ENCODE measurements at places on chromosomes 13 and 19.
A peak's percentile ranks its signal among the peaks of the same experiment; 100 is the strongest.

- peak; percentile 23 for DNase-seq
These were observed 2101.7 kb upstream of the PCDH20 start for GRCh38 chr13:63517371-63517770.

GRCh38 chr13:94020833-94021232 lies 458.6 kb downstream of the DCT start:
- DNase-seq: no peak

GRCh38 chr19:10517361-10517759 lies at the start of gene S1PR5:
S1PR5 (minus strand) TSS chr19:10517447; CDS start chr19:10515011, 2,436 bp downstream.
- DNase-seq: no peak

- DNase-seq: no peak
These were observed 7.5 kb upstream of the ZNF350 start for GRCh38 chr19:51994048-51994644.

DNA sequence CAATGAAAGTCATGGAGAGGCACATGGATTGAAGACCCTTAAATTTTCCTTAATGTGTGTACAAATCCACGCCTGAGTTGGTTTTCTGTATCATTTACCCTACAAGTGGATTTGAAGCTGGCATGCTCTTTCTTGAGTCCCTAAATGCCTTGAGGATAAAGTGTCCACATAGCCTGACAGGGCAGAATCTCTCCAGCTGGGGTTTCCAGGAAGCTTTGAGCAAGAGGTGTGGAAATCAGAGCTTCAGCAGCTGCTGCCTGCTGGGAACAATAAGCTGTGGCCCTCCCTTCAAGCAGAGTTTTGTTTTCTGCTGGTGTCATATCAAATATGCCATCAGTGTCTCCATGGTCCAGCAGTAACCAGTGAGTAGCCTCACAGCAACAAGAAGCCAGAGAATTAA lies 120.3 kb upstream of the SERTM1 start:
- no peak for DNase-seq

GRCh38 chr19:35693835-35694599 lies 10.3 kb upstream of the ZBTB32 start:
- DNase-seq: peak; percentile 56

- DNase-seq: no peak
These were observed 9.4 kb downstream of the FOSB start for GRCh38 chr19:45477186-45477585.

DNA sequence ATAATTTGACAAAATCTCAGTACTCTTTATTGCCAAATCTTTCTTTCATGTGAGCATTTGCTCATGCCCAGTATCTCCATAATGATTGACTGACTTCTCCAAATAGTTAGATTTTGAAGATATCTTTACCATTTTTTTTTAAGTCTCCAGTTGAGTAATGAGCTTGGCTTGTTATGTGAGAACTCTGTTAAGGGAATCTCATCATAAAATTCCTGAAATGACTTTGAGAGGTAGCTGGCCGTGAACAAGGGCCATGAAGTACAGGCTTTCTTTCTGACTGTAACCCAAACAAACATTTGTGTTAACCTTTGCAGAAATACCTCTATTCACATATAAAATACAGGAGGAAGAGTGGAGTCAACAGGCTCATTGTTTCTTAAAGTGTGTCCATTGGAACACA lies 449.7 kb downstream of the IRS2 start:
- DNase-seq: no peak

GRCh38 chr19:15532779-15533521 lies 24.6 kb downstream of the CYP4F22 start:
- no peak for DNase-seq

DNA sequence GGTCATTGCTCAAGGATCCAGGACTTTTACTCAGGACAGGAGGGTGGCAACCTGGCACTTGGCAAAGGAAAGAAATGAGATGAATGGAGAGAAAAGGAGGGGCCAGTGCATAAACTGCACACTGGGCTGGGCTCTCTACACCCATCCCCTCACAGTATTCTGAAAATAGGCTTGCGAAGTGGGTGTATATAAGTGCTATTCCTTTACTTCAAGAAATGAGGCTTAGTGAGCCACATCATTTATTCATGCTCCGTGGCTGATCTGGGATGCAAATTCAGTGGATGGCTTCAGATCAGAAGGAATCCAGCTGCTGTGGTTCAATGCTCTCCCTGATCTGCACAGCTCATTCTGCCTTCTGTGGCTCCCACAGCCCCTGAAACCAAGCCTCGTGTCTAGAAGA lies 297.7 kb downstream of the UQCRFS1 start:
- no peak for DNase-seq

DNA sequence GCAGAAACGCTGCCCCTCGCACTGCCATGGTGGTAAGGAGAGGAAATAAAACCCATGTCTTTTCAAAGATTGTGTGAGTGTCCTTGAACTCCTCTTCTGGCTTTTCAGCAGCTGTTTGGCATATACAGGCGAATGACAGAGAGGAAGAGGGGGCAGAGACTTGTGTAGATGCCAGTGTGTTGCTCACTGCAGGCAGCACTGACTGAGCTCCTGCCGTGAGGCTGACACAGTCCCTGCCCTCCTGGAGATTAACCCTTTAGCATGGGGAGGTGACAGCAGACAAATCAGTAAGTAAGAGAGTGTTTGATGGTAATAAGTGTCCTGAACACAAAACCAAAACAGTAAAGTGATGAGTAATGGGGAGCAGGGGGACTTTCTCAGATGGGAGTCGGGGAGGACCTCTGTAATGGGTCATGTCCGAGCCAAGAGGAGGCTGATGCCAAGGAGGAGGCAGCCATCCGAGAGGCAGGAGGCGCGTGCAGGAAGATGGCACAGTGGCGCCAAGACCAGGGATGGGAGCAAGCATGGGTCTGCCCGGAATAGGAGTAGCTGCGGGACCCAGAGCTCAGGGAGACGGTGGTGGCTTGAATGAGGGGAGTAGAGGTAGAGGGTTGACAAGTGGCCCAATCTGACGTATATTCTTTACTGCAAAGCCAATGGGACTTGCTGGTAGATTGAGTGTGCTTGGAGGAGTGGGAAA lies 182.2 kb downstream of the FOXO1 start:
- DNase-seq: no peak

DNA sequence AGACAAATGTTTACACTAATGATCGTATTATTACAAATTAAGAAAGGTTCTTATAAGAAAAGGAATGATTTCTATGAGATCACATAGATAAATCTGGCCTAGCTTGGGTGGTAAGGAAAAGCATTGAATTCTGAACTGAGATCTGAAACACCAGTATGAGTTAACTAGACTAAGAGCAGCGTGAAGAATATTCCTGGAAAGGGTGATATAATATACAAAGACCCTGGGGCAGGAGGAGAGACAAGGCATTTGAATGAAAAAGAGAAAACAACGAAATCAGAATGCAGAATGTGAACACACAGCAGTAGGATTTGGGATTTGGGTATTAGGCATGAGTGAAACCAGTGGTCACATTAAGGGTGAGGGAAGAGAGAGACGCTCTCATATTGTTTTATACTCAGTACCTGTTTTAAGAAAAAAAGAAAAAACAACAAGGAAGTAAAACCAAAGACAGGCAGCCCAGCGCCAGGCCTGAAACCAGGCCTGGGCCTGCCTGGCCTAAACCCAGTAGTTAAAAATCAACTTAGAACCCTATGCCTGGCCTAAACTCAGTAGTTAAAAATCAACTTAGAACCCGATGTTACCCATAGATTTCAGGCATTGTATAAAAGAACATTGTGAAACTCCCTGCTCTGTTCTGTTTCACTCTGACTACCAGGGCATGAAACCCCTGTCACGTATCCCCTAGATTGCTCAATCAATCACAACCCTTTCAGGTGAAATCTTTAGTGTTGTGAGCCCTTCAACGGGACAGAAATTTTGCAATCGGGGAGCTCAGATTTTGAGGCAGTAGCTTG lies 287.1 kb downstream of the ITGBL1 start:
- no peak for DNase-seq

DNA sequence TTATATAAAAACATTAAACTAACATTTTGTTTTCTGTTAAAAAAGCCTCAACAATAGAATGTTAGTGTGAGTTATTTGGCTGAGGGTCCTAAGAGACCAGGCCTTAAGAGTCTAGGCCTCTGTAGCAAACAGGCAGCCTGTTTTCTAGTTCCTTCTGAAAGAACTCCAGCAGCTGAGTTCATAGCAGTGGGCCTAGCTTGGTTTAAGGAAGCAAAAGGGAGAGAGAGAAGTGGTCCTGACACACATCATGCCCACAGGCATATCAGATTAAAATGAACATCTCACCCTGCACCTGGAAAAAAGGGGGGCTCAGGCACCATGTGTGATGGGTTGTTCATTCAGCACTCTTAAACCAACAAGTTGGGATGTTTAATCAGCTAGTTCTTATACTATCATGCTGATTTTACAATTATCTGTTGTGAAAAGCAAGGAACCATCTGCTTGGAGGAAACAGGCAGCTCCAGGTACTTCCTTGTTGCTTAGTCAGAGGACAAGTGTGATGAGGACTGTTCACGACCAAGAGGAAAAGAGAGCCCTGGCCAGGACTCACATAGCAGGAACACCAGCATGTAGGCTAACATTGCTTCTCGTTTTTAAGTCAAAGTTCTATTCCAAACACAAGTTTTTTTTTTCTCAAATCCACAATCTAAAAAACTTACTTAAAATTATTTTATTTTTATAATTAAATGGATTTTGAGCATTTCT lies 81.3 kb upstream of the FRY start:
- DNase-seq: no peak

- no peak for DNase-seq
These were observed 2.8 kb downstream of the GFY start for GRCh38 chr19:49427855-49428546.

- DNase-seq: no peak
These were observed 80.1 kb downstream of the PTPRS start for GRCh38 chr19:5260381-5260967.

DNA sequence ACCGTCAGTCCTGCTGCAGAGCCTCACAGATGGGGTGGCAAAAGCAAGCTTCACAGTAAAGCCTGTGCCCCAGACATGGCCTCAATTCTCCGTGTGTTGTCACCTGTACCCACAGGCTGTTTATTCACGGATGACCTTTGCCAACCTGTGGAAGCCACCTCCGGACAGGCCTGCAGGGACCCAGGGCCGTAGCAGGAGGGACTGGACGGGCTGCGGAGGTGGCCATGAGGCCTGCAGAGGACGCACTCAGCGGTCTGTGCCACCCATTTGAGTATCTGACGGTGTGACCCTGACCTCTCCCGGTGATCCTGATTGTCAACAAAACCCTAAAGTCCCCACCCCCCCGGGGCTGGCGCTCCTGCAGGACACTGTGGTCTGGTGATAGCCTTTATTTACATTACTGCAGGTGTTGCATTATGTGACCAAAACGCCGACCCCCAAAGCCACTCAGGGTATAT lies 7.8 kb upstream of the KLF16 start:
- DNase-seq: no peak

- no peak for DNase-seq
These were observed 8.6 kb downstream of the ISOC2 start for GRCh38 chr19:55452749-55453346.

DNA sequence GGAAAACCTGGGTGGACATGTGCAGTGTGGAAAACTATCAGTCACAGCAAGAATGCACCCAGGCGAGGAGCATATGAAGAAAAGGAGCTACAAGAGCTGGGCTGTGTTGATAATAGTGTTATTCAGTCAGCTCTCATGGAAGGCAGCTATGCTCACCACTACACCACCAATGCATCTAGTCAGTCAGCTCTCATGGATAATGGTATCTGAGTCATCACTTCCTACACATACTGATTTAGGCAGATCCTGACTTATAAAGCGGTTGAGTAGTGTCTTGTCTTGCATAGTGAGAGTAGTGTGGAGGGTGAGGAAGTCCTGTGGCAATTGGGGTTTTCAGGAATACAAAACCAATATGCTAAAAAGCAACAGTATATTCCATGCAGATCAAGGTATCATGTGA lies 9.1 kb upstream of the ZNF160 start:
- DNase-seq: no peak

GRCh38 chr13:100297413-100297812 lies 208.5 kb downstream of the PCCA start:
- DNase-seq: no peak

DNA sequence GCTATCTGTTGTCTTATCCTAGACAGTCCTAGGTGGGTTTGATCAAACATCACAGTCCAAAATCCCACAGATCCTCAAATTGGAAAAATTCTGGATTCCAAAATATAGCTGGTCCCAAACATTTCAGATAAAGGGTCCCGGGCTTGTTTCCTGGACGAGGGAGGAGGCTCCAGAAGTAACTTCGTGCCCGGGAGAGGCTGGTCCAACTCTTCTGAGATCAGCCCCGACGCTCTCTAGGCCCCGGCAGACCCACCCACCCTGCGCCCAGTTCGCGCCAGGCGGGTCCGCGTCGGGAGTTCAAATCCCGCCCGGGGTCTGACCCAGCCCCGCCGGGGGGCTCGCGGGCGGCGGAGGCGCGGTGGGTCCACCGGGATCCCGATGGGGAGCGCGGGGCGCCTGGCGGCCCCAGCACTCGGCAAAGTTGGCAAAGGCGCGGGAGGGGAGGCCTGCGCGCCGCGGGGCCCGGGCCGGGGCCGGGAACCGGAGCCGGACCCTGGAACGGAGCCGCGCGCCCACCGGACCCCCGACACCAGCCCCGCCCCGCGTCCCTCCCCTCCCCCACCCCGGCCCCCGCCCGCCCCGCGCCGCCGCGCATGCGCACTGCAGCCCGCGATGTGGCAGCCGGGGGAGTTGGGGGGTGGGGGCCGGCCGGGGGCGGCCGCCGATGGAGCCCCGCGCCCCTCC lies 513 bp downstream of the MIER2 start:
- DNase-seq: no peak

DNA sequence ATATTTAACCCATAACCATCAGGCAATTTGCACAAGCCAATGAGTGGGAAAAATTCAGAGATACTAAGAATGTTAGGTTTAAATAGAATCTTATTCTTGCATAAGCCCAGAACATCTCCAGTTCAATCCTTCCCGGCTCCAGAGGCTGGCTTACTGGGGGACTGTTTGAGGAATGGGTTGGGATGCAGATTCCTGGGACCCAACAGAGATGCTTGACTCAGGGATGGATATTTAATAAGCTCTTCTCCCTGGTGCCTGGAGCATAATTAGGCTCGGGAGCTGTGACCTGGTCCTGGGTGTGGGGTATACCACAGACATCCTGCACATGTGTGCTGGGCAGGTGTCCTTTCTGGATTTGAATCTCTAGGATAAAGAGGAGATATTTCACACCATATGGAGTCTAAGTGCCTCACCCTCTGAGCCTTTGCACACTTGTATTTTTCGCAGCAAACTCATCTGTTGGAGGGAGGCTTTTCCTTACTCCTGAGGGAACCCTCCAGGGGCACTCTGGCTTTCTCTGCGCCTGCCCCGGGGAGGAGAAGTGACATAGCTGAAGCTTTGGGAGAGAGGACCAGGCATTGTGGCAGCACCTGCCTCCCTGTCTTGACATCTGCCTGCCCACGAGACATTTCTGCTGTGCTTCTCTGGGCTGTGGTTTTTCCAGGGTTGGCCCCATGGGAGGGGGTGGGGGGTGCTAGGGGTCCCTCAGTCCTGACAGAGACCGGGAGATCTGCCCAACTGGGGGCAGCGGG lies 36.1 kb upstream of the ANKRD10 start:
- no peak for DNase-seq

- no peak for DNase-seq
These were observed 15.2 kb downstream of the BCAT2 start for GRCh38 chr19:48795685-48796070.

DNA sequence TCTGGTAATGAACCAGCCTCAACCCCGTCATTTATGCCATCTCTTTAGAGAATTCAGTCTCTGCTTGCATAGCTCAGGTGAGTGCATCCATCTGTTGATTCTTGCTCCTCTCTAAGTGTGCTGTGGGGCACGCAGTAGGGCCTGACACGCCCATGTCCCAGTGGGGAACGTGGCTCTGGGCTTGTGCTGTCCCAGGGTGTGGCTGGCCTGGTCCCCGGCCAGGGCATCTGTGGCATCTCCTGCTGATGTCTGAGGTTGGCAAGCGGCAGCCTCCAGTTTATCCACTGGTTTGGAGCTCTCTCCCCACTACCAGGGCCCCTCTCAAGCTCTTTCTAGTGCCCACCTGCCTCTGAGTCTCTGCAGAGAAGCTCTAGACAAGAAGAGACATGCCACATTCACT lies 146.6 kb upstream of the GJB6 start:
- no peak for DNase-seq
